Activated CD4-positive, alpha-beta T cell treated with anti-CD3 and anti-CD28 coated beads for 4 hours (primary cell): ENCODE measurements at places on chromosomes 3 and 15.

DNA sequence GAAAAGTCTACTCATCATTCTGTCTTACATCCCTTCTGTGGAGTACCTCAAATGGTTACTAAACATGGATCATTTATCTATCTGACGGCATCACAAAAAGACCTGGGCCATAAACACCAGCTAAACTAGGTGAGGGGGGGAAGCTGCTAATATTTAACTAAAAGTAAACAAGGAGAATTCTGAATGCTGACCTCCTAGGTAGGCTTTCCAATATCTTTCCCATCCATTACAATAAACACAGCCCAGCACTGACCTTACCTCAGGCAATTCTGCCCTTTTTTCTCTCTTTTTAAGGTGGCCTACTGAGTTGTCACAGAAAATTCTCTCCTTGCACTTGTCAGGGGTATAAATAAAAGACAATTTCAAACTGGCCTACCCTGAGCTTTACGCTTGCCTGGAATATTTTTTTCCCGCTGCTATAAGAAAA lies 33.1 kb downstream of the USF3 start:
- no peak for DNase-seq

- DNase-seq: no peak
Measured at GRCh38 chr3:110381992-110382391, 689.6 kb upstream of the NECTIN3 start.

- no peak for DNase-seq
Measured at GRCh38 chr15:68232449-68232848, 2.9 kb upstream of the CLN6 start.

DNA sequence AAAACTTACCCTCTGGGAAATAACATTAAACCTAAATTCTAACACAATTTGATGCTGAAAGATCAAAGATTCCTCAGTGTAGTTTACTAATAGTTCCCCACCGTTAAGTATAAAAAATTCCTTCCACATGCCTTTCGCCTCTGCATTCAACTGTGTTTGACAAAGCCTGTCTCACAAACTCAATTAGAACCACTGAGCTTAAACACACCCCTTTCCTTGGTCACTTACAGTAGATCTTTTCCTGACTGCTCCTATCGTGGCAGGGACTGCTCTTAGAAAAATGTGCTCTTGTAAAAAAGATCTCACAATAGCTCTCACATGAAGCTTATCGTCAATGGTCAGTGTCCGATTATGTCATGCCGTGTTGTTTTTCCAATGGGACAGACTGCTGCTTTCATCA lies 8.9 kb upstream of the KBTBD8 start:
- no peak for DNase-seq

DNA sequence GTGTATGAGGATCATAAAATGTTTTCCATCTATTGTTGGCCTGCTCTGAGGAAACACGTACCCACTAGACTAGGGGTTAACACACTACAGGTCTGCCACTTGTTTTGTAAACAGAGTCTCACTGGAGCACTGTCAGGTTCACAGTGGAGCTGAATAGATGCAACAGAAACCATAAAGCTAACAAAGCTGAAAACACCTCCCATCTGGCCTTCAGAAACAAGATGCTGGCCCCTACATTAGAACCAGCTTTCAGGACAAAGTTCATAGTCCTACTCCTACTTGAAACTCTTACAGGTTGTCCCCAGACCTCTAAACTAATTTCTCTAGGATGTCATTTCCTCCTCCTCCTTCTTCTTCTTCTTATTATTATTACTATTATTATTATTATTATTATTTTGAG lies 42.3 kb downstream of the SNX4 start:
- DNase-seq: no peak
